Posterior cingulate gyrus (tissue), 11 donors: ENCODE measurements at places on chromosomes 13 and 19.

- DNase-seq: no peak
These were observed 214.3 kb downstream of the FOXO1 start for GRCh38 chr13:40452038-40452666.

DNA sequence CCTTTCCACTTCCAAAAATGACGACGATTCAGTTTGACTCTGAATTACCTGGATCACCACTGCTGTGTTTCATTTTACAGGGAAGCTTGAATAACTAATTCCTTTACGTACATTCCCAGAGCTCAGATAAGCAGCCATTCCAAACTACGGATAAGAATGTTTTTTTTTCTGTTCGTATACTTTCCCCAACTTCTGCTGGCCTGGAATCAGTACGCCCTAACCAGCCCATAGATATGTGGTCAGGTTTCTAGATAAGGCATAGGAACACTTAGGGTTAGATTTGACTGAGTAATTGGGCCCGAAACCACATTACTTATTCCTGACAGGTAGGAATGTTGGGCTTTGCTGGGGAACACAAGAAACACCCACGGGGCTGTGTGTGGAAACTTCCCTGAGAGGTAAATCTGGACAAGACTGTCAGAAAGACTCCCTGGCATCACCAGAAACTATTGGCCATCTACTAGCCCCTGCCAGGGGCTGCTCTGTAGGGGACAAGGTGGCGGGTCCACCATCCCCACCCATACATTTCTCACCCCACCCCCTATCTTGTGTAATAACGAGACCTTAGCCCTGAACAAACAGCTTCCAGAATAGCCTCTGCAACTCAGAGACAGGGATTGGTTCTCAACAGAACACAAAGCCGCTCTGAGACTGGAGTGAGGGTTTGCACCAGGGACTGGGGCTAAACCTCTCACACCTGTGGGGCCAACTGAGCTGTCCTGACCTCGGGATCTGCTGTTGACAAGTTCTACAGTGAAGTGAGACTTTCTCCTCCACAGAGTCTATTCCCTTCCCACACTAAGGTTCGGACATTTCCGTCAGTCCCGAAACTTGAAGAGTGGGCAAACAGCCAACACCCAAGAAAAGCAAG lies 15.6 kb downstream of the RHPN2 start:
- no peak for DNase-seq

GRCh38 chr19:51417107-51417809 lies at the start of gene SIGLEC10:
Gene SIGLEC10, minus strand, starts transcription at chr19:51417642. Its CDS starts 61 bp downstream, at chr19:51417581.
- no peak for DNase-seq

DNA sequence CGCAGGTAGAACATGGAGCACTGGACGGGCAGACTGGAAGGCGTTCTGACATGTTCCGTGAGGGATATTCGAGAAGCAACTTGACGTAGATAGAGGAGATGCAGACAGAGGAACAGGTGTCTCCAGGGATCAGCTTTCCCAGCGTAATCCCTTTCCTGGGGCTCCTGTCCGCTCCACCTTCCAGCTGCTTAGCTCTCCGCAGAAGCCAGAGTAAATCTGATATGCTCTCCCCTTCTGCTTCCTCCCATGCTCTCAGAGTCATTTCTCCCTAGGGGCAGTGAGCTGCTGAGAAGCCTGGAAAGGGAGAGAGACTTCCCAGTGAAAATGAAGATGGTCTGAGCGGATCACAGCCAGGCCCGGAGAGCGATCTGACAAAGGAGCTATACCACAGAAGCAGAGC lies 23.0 kb upstream of the OLFM4 start:
- DNase-seq: no peak

DNA sequence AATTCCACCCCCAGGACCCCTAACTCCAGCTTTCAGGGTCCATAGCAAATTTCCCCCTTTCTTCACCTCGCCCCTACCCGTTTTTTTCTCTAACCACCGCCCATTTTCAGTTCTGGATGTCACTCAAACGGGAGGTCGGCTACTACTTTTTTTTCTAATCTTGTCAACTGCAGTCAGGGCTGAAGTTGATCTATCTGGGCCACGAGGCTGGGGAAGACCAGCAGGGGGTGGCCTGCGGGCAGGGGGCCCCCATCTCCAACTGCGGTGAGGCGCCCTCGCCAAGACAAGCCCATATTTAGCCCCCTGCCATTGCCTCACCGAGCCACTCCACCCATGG lies 748 bp downstream of the LHFPL6 start:
- no peak for DNase-seq

DNA sequence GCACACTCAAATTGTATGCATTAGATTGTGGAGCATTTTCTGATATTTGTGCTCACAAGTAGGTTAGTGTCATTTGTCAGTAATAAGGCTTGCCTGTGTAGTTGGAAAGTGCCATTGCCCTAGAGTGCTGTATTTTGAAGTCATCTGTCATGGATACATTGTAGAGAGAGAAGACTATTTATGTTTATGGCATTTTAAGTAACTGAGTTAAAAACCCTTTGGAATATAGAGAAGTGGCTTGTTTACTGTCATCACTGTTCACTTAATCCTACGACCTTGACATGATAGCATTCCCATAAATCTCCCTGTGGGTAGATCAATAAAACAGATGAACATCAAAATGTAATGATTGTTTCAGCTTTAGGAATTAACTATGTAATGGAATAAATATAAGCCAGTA lies 110.6 kb downstream of the MAB21L1 start:
- DNase-seq: no peak

GRCh38 chr19:21750586-21751128 lies 16.7 kb downstream of the ZNF100 start:
- DNase-seq: no peak

GRCh38 chr13:67664502-67664901 lies 434.4 kb upstream of the PCDH9 start:
- no peak for DNase-seq

GRCh38 chr13:110944121-110944967 lies 29.5 kb upstream of the ANKRD10 start:
- DNase-seq: no peak

- DNase-seq: no peak
These were observed 28.9 kb upstream of the USP12 start for GRCh38 chr13:27200413-27201070.

DNA sequence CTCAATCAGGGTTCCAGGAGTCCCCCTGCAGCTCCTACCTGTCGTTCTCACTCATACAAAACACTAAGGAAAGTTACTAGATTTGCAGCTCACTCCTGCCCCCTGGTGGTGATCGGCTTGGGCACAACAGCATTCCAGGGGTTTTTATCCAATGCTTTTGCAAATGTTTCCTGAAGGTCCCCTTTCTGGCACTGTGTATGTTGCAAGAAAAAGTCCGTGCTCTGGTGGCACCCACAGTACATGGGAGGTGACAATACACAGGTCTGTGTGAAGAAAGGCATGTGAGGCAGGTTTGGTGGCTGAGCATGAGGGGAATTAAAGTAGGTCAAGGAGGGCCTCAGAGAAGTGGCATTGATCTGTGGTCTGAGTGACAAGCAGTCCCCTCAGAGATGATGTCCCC lies 8.6 kb upstream of the TYK2 start:
- DNase-seq: peak; percentile 79

- DNase-seq: no peak
These were observed 89.6 kb upstream of the SPRY2 start for GRCh38 chr13:80430561-80430960.

DNA sequence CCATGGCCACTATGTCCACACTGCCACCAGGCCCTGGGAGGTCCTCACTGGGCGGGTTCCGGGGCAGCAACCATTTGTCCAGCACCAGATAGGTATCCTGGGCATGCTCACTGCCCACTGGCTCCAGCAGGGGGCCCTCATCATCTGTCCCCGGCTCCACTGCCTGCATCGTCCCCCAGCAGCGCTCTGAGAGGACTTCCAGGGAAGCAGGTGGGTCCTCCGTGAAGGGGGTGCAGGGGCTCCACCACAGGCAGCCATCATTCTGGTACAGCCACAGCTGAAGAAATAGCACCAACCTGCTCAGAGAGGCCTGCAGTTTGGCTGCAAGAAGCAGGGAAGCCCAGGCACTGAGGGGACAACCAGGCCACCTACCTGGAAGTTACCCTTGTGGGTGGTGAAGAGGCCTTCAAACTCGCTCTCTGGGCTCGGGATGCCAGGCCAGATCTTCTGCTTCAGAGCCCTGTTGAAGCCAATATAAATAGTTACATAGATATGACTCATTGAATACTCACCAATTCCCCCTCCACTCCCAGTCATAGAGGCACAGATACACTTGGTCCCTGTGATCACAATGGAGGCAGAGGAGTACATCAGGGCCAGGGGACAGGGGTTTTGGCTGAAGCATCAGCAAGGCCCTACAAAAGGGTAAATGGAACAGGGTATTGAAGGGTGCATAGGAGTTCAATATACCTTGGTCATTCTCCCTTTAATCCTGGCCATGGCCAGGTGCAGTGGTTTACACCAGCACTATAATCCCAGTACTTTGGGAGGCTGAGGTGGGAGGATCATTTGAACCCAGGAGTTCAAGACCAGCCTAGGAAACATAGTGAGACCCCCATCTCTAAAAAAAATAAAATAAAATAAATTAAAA lies 4.1 kb downstream of the SWSAP1 start:
- peak; percentile 62 for DNase-seq

DNA sequence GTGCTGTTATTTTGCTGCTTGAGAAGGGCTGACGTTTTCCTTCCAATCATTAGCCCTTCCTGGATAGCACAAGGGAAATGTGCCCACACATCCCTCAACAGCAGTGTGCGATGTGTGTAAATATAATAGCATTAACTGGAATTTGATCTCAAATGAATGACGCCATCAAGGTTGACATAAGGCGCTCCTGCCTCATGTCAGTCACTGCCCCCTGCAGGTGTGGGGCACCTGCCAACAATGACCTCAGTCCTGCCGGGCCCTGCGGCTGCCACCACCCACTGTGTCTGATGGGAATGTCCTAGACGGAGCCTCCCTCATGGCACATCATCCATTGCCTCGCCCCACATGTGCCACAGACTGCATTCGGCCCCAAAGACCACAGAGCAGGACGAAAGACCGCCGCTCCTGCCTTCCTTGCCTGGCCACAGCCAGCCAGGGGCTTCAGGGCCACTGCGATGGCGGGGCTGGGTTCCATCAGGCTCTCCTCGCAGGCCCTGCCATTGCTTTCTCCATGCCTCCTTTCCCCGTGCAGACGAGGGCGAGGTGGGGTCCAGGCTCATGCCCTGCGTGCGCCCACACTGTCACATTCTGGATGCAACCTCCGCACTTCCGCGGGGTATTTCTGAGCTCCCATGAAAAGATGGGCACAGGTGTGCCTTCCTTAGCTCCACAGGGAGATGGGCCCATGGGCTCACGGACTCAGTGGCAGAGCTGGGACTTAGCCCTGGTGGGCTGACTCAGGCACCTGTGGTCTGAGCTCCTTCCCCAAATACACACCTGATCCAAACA lies 146.7 kb downstream of the SOX1 start:
- DNase-seq: no peak

DNA sequence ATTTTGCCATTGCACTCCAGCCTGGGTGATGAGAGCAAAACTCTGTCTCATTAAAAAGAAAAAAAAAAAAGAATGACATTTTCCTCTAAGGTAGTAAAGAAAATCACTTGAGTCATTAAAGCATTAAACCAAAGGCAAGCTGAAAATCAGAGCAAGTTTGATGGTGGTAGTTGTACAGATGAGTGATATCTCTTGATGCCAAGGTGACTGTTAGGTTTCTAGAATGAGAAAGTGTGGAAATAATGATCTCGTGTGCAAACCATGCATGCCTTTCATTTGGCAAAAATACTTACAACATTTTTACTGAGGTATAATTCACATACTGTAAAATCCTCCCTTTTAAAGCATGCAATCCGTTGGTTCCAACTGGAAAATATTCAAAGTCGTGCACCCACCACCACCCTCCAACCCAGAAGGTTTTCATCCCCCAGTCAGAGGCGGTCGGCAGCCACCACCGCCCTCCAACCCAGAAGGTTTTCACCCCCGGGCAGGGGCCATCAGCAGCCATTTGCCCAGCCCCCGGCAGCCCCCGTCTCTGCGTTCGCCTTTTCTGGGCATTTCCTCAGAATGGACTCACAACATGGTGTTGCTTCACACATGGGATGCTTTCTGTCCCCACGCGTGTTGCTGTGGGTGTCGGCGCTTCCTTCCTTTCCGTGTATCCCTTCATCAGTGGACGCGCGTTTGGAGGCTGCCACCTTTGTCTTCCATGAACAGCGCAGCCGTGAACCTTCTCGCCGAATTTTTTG lies 90.2 kb downstream of the ATP11A start:
- no peak for DNase-seq

GRCh38 chr13:45851956-45852355 lies 403 bp upstream of the SIAH3 start:
- DNase-seq: no peak
